ENCODE measurements at places on chromosomes 1 and 21.

GRCh38 chr1:178183796-178184195 is 89.9 kb downstream of the RASAL2 start:
- DNase-seq, result no peak

DNA sequence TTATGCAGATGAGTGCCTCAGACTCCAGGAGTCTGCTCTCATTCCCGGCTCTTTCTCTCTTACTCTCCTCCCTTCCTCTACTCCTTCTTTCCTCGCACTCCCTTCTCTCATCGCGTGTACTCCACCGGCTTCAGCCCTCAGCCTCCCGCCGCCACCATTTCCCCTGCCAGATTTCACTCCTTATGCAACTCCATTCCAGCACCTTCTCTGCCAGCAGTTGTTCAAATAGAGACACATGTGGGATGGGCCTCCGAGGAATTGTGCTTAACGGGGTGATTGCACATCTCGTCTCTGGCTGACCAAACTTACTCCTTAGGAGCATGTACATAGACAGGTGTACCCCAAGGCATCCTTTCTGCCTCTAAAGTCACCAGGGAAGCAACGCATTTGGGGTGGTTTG is 2.1 kb downstream of the CNTN2 start:
- DNase-seq, result no peak

- DNase-seq, result no peak
These were observed 59.5 kb downstream of the PHACTR4 start for GRCh38 chr1:28428990-28429520.

GRCh38 chr1:50048791-50049190 is 25.0 kb upstream of the AGBL4 start:
- no peak for DNase-seq

DNA sequence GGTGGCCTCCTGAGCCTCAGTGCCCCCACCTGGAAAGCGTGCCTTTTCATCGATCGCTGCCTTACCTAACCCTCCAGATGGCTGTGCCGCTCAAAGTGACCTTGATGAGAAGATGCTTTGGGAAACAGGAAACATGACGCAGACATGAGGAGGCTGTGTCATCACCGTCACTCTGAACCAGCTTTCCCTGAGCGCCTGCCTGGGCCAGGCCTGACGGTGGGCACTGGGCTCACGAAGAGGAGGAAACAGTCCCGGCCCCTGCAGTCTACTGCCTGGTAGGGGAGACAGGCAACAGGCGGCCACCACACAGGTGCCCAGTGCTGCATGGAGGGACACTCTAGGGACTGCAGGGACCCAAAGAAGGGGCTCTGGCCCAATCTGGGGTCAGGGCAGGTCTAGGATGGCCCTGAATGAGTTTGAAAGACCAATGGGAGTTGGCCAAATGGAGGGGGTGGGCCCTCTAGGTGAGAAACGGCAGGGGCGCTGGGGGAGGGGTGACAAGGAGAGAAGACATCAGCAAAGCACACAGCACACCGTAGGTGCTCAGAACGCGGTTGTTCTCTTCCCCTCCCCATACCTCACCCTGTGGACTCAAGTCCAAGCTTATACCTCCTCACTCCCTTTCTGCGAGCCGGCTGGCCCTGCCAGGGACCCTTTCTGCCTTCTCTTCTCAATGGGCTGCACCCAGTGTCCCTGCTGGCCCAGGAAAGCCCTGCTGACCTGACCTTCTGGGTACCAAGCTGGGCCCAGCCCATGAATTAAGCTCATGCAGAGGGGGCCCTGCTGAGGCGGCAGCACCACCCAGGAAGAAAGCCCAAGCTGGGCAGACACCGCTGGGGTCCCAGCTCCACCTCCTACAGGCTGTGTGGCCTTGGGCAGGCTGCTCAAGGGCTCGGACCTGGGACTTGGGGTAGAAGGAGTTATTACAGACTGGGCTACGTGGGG is 44.9 kb downstream of the GLIS1 start:
- DNase-seq, result no peak

DNA sequence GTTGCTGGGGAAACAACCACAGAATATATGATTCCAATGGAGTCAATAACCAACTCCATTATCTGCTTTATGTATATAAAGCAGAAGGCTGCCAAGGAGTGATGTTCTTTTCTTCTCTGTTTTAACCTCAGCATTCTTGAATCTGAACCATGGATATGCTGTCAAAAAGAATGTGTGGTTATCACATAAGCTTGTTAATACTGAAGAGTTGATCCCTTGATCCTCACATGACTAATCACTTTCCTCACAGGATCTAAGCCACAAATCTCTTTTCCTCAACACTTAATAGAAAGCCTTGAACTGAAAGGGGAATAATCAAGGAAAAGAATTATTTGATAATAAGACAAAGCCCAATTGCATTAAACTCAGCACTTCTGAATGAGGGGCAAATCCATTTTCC is 271.3 kb upstream of the KIAA0040 start:
- DNase-seq, result no peak

DNA sequence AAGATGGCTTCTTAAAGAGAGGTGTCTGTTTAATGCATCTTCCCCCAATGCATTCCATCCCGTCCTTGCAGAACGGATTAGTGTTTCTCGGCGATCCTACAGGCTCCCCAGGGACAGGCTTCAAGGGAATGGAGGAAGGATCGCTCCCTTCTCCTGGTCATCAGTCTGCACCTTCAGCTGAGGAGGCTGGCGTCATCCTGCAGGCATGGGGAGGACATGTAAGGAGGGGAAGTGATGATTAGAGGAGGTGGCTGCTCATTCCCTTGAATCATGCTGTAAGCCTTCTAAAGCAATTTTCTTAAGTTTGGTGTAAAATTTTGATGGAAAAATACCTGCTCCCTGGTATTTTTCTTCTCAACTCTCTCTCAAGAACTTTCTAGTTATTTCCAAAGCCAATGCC is 603.6 kb downstream of the NPHP4 start:
- no peak for DNase-seq

DNA sequence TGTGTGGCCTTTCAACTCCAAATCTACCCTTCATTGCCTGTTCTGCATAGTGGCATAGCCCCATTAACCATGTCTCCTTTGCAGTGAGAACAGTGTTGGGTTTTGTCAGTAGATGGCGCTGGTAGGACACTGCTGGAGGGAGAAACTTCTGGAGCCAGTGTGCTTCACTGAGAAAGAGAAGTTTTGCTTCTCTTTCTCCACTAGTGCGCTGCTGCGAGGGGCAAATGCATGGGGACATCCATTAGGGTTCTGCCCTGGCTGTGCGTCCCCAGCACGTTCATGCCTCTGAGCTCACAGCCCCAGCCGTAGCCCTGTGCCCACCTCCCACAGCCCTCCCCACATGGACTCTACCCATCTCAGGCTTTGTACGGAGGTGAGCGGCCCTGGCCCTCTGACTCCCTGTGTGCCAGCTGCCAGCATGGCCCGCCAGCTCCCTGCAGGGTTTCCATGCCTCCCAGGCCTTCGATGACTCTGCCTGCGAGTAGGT is 53.1 kb downstream of the RIMS3 start:
- peak; percentile 73 for DNase-seq

DNA sequence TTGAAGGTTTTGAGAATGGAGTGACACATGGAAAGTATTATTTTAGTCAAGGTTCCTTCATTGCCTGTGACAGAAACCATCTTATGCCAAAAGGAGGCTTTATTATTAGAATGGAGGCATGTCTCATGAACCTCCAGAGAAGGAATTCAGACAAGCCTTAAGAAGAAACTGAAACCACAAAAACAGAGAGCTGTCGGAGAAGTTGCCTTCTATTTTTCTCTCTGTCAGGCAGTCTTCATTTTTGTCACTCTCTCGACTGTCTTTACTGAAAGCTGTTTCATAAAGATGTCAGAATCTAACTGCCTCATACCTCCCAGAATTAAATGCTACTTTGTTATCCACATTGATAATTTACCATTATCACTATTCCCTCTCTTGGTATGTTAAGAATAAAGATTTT is 434.7 kb upstream of the ADGRL4 start:
- no peak for DNase-seq

GRCh38 chr1:26317146-26317545 is 612 bp upstream of the CD52 start:
- DNase-seq, result no peak

DNA sequence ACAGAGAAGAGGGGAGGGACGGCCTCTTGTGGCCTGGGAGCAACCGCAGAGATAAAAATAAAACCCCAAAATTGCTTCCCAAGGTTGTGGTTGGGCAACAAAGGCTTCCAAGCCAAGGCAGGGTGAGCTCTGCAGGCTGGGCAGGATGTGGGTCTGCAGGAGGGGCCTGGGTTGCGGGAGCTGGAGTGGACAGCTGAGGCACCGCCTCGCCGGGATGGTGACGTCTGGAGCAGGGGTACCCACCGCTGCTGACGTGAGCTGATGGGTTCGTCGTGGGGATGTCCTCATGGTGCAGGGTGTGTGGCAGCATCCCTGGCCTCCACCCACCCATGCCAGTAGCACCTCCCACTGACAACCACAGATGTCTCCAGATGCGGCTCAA is 3.7 kb downstream of the AURKAIP1 start:
- no peak for DNase-seq

DNA sequence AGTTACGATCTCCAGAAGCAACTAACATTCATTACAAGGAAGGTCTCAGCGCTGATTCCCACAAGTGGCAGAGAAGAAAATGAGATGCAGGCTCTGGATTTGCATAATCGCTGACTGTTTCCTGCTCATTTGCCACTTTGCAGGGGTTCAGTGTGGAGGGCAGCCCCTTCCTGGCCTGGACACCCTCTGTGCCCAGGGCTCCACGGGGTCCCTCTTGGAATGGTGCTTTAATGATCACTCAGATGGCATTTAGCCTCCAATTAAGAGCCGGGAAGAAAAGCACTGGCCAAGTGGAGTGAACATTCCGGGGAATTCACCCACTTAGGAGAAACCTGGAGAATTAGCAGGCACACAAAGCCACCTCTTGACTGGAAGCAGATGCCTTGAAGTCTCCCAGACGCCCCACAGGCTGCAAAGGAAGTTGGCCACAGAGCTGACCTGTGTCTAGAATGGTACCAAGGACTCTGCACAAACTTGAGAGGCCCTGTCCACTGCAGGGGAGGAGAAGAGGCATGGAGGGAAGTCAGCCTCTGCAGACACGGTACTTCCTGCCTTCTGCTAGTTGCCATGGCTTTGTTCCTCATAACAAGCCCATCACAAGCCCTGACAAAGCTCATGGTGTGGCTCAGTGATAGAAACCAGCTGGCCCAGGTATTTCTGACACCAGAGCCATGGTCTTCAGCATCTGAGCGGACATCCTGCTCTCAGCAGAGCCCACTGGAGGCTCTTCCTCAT is 157.2 kb downstream of the KAZN start:
- no peak for DNase-seq

DNA sequence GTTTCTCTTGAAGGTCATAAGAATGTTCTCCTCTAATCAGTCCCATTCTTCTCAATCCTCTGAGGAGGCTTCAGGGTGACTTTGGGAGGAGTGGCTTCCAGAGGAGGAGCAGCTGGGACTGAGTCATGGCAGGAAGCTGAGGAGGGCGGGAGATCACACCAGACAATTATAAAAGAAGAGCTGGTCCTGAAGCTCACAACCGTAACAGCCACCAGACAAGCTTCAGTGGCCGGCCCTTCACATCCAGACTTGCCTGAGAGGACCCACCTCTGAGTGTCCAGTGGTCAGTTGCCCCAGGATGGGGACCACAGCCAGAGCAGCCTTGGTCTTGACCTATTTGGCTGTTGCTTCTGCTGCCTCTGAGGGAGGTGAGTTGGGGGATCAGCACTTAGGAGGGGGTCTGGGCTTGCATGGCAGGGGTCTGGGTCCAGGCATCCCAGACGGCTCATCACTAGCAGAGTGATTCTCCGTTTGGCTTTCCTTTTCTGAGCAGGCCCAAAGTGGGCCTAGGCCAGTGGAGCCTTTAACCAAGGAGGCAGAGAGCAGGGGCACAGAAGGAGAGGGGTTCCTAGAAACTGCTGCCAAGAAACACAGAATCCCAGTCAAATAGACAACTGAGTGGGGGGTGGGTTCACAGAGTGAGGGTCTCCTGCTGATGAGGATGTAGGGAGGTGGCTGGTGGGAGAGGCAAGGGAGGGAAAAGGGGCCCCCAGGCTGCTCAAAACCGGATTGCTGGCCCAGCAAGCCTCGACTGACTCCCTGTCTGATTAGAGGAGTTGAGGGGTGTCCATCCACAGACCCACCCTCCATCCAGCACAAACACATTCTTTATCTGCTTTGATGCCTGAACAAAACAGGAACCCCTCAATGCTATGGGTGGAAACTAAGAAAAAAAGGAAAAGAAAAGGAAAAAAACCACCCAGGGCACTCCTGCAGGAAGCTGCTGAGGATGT is at the start of gene ECM1:
Gene ECM1 (plus strand): TSS at position 198 of the 953 bp plus-strand sequence. CDS start 101 bp downstream, at position 299.
- DNase-seq, result no peak

- DNase-seq, result no peak
These were observed 195.6 kb upstream of the C1orf105 start for GRCh38 chr1:172224871-172225270.

GRCh38 chr1:205004351-205004750 is 38.7 kb upstream of the CNTN2 start:
- DNase-seq, result no peak

- no peak for DNase-seq
These were observed 23.5 kb upstream of the PRELP start for GRCh38 chr1:203451836-203452784.

DNA sequence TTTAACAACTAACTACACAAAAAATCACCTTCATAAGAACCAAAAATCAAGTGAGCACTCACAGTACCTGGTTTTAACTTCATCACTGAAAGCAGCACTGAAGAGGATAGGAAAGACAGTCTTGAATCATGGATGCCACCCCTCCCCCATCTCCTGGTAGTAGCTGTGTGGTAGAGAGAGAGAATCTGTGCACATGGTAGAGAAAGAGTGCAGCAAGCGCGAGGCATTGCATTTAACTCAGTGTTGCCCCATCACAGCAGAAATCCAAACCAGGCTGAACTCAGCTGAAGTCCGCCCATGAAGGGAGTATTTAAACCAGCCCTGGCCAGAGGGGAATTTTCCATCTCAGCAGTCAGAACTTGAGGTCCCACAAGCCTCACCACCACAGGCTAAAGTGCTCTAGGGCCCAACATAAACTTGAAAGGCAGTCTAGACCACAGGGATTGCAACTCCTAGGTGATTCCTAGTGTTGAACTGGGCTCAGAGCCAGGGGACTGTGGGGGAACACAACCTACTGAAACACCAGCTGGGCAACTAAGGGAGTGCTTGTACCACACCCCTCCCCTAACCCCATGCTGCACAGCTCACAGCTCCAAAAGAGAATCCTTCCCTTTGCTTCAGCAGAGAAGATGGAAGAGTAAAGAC is 38.4 kb downstream of the VAV3 start:
- DNase-seq, result no peak
